ENCODE measurements at places on chromosomes 5 and 9.
A peak's percentile ranks its signal among the peaks of the same experiment; 100 is the strongest.

- no peaks in the 10 kb centered on the region for H3K27me3 ChIP-seq
- peaks cover 50% of the 10 kb centered on the region for H3K36me3 ChIP-seq
- peak overlapping the region; percentile 96 for H3K27ac ChIP-seq
- peak overlapping the region; percentile 91 for H3K4me3 ChIP-seq
- H3K4me1 ChIP-seq = peaks cover 40% of the 10 kb centered on the region
Observed at GRCh38 chr9:79573412-79573923, 1.7 kb downstream of the TLE4 start.

DNA sequence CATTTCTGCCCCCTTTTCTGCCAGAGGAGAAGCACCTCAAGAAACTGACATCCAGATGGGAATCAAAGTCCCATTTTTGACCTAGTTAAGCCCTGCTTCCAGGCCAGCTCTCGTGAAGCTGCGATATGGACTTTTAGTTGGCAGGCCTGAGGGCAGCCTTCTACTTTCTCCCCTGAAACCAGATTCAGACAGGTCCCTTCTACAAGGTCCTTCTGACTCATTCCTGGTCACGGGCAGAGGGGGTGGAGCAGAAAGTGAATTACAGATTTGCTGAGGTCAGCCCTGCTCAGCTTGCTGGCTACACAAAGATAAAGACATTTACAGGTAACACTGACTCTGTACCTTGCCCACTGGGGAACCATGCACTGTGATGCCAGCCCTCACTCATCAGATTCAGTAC, 52.8 kb upstream of the TUT7 start:
- H3K27ac ChIP-seq = peak overlapping the region; percentile 73
- DNase-seq = peak; percentile 31
- no peaks in the 10 kb centered on the region for H3K36me3 ChIP-seq
- peak overlapping the region; percentile 82 for H3K4me3 ChIP-seq

DNA sequence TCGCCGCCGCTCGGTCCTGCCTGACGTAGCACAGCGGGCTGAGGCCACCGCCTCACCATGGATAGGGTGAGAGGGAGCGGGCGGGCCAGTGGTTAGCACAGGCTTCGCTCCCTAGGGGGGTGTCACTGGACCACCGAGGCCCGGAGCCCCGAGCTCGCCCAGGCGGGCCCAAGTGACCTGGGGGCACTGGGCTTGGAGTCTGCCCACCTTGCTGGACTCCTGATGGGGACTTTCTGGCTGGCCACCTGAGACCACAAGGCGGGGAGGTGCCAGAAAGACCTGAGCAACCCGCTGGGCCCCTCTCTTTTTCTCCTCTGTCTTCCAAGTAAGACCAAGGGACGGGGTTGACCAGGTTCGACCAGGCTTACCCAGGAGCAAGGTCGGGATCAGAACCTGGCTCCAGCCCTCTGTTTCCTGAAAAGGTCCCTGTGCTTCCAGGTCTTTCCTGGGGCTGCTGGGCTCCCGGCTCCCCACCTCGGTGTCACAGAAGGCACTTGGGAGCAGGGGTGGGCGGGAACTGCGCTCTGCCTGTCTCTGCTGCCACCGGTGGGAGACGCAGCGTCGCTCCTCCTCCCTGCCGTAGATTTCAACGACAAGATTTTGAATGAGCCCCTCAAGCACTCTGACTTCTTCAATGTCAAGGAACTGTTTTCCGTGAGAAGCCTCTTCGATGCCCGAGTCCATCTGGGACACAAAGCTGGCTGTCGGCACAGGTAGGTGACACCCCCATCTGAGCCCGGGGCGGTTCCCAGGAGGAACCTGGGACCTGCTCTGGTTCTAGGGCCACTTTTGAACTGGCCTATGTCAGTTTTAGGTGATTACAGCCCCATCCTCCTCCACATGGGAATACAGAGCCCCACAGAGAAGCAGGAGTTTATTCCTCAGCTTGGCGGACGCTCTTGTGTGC, 1.0 kb downstream of the MRPS2 start:
- H3K36me3 ChIP-seq = peaks cover 4% of the 10 kb centered on the region
- DNase-seq = no peak
- H3K27ac ChIP-seq = peak overlapping the region; percentile 24
- H3K4me1 ChIP-seq = 0 out of 2 replicates have a peak, but pooled peaks cover 7% of the 10 kb centered on the region
- peak overlapping the region; percentile 89 for H3K4me3 ChIP-seq

DNA sequence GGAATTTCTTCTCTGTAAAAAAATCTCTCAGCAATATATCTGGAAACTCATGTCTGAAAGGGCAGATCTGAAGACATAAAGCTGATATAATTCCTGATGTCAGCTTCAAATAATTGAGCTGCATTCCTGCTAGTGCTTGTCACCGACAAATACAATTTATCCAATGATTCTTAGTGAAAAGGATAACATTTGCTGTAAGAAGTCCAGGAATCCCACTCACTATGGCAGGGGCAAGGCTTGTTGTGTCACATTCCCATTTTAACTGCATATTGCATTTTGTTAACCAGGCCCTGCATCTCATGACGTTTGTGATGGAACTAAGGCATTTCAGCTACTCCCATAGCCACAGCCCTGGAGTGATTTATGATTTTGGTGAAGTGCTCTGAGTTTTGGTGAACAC, 160.1 kb upstream of the DAB2 start:
- H3K36me3 ChIP-seq = no peaks in the 10 kb centered on the region
- H3K4me3 ChIP-seq = no peak overlapping the region
- DNase-seq = no peak
- H3K27ac ChIP-seq = no peak overlapping the region
- H3K27me3 ChIP-seq = peaks cover 37% of the 10 kb centered on the region

- no peak for DNase-seq
- peaks cover 56% of the 10 kb centered on the region for H3K4me1 ChIP-seq
- no peak overlapping the region for H3K27ac ChIP-seq
Observed at GRCh38 chr5:54215233-54215736, 95.1 kb downstream of the ARL15 start.

GRCh38 chr5:141094481-141095262, at the start of gene PCDHB2:
PCDHB2 (plus strand) TSS chr5:141094615; CDS start chr5:141094791, 176 bp downstream.
- H3K4me3 ChIP-seq = peak within 1 kb of the TSS; percentile 94
- peak; percentile 69 for DNase-seq
- H3K36me3 ChIP-seq = peaks cover 12% of the 10 kb centered on the region
- H3K27ac ChIP-seq = peak within 1 kb of the TSS; percentile 77

DNA sequence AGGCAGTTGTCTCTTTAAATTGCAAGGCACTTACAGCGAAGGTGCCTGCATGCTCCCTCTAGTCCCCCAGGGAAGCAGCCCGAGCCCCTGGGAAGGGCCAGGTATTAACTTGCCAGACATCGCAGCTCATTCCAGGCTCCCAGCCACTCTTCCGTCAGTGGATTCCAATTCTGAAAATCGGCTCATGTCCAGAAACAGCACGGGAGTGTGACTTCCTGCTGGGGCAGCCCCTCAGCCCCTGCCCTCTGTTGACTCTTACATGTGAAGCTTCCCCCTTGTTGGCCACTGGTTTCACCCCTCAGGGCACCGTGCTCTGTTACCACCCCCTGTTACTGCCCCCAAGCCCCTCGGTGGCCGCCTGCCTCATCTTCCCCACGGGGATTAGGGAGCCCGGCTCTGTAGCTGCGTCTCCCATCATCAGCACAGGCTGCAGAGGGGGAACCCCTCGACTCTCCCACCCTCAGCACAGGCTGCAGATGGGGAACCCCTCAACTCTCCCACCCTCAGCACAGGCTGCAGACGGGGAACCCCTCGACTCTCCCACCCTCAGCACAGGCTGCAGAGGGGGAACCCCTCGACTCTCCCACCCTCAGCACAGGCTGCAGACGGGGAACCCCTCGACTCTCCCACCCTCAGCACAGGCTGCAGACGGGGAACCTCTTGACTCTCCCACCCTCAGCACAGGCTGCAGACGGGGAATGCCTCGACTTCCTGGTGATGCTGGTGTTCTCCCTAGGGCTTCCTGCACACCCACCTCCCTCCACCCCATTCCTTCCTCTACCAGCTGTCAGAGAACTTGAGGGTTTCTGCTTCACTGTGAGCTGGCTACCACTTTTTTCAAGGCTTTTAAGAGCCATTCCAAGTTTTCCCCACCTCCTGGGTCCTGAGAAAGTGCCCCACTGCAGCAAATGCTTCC, 11.1 kb upstream of the CACNA1B start:
- no peak overlapping the region for H3K27ac ChIP-seq
- no peak for DNase-seq
- H3K4me1 ChIP-seq = no peaks in the 10 kb centered on the region
- H3K36me3 ChIP-seq = no peaks in the 10 kb centered on the region
- peaks cover 18% of the 10 kb centered on the region for H3K27me3 ChIP-seq
- no peak overlapping the region for H3K4me3 ChIP-seq

DNA sequence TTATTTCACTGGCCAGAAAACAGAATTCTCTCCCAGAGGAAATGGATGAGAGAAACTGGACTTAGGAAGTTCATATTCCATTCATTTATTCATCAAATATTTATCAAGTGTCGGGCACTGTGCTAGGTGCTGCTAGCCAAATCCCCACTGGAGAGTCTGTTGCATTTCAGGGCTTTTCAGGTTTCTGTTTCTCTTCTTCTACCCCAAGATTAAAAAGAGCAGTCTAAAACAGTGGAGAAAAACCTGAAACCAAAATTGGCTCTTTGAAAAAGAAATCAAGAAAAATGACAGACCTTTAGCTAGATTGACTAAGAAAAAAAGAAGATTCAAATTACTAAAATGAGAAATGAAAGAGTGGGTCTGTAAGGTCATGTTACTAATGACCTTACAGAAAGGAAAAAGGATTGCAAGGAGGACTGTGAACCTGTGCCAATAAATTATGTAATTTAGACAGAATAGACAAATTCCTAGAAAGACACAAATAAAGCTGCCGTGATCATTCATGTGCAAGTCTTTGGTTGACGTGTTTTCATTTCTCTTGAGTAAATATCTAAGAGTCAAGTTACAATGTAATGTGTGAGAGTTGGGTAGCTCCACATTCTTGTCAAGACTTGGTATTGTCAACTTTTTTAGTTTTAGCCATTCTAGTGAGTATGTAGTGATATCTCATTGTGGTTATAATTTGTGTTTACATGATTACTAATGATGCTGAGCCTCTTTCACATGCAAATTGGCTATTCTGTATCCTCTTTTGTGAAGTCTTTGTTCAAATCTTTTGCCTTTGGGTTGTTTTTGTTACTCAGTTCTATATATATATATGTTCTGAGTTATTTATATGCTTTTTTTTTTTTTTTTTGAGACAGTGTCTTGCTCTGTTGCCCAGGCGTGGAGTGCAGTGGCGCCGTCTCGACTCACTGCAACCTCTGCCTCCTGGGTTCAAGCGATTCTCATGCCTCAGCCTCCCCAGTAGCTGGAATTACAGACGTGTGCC, 23.7 kb downstream of the SNX30 start:
- no peak overlapping the region for H3K27ac ChIP-seq
- peaks cover 17% of the 10 kb centered on the region for H3K4me1 ChIP-seq
- peaks cover 20% of the 10 kb centered on the region for H3K36me3 ChIP-seq
- no peak overlapping the region for H3K4me3 ChIP-seq
- DNase-seq = no peak

DNA sequence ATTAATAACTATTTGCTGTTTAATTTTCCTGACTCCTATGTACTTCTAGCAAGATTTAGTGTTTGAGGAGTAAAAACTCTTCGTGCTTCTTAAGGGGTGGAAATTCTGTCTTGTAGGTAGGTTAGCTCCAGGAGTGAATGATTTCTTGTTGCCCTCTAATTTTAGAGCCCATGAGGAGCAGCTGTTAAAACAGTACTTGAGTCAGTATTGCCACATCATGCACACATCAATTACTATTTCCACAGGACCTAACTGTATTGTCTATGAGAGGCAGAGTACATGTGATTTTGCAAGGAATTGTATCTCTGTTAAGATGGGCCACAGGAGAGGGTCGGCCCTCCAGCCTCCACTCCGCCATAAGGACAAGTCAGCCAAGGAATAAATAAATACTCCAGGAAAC, 91.2 kb downstream of the PDZD2 start:
- H3K36me3 ChIP-seq = no peaks in the 10 kb centered on the region
- H3K27me3 ChIP-seq = peaks cover 14% of the 10 kb centered on the region

DNA sequence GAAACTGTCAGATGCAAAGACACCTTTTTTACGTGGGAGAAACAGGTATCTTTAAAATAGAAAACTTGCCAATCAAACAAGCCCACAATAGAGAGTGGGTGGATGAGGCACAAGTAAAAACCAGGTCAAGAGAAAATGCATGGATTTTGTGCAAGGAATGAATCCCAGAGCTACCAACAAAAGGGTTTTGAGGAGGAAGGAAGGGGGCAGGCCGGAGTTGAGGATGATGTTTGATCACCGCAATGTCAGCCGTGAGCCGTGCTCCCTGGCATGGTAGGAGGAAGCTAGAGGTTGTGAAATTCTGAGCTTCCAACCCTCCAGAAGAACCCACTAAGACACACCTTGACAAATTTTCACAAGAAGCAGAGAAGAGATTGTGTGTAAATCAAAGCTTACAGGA, 53.2 kb downstream of the HRH2 start:
- no peak overlapping the region for H3K27ac ChIP-seq
- H3K4me1 ChIP-seq = no peaks in the 10 kb centered on the region
- peaks cover 2% of the 10 kb centered on the region for H3K27me3 ChIP-seq
- no peak overlapping the region for H3K4me3 ChIP-seq

DNA sequence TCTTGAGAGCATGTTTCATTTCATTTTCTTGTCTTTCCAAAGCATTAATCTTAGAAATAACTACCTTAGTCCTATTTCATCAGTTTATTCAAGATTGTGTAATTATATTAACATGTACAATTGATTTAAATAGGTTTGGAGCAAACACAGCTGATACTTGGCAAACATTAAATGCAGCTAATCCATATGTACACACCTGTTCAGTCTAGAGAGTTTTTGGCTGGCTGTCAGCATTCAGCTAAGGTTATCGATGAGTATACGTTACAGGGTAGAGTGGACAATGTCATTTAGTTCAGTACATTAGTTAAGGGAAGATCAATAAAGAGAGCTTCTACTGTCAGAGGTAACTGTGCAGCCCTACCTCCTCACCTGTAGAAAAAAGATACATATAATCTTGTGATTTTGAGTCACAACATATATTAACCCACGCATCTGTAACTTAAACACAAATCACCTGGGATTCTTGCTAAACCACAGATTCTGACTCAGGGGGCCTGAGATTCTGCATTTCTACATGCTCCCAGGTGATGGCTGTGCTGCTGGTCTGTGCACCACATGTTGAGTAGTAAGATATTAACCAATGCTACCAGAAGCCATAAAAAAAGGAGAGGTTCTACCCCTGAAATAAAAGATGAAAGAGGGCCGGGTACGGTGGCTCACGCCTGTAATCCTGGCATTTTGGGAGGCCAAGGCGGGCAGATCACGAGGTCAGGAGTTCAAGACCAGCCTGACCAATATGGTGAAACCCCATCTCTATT, 34.1 kb upstream of the PCA3 start:
- no peak overlapping the region for H3K27ac ChIP-seq
- no peak for DNase-seq
- peaks cover 16% of the 10 kb centered on the region for H3K27me3 ChIP-seq

GRCh38 chr9:80883826-80884579, 805.3 kb downstream of the TLE1 start:
- no peaks in the 10 kb centered on the region for H3K36me3 ChIP-seq
- no peak overlapping the region for H3K27ac ChIP-seq
- H3K4me3 ChIP-seq = no peak overlapping the region
- no peak for DNase-seq

Data from HFFc6 (cell line).